Left renal pelvis (tissue), 4 donors: ENCODE measurements at places on chromosomes 13 and 19. TPM values are rescaled to one million over a fixed set of nuclear protein-coding genes. Genes with fewer than 3 reads are reported as not detected.
A peak's percentile ranks its signal among the peaks of the same experiment; 100 is the strongest.

DNA sequence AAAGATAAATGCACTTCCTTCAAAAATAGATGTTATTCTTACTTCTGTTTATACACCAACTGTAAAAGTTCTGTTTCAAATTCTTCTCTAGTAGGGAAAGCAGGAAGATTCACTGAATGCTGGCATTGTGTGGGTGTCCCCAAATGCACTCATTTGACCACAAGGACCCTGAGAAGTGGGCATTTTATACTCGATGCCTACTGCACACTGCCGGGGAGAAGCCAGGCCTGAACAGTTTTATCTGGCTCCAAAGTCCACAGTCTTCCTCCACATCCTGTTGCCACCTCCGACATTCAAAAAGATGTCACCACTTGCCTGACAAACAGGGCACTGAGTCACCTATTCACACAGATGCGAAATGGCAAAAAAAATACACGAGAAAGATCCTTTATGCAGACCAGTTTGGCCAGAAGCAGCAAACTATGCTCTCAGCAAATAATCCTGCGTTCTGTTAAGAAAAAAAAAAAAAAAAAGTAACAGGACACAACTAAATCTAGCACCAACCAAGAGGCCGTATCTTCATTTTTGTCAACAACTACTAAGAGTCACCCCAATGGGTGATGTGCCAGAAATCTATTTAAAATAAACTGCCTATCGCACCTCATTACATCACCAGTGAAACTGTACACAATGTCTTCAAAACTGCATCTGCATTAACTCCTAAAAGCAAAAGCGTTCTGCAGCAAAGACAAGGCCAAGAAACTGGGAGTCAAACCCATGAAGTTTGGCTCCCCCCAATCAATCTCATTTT lies 6.2 kb downstream of the ZC3H4 start:
- DNase-seq = no peak

GRCh38 chr19:24071078-24071477 lies 15.9 kb upstream of the ZNF254 start:
- DNase-seq = no peak

- no peak for DNase-seq
Observed at GRCh38 chr13:25902455-25902854, 149.4 kb downstream of the SHISA2 start.

GRCh38 chr19:31145007-31145406 lies 204.2 kb downstream of the TSHZ3 start:
- no peak for DNase-seq

DNA sequence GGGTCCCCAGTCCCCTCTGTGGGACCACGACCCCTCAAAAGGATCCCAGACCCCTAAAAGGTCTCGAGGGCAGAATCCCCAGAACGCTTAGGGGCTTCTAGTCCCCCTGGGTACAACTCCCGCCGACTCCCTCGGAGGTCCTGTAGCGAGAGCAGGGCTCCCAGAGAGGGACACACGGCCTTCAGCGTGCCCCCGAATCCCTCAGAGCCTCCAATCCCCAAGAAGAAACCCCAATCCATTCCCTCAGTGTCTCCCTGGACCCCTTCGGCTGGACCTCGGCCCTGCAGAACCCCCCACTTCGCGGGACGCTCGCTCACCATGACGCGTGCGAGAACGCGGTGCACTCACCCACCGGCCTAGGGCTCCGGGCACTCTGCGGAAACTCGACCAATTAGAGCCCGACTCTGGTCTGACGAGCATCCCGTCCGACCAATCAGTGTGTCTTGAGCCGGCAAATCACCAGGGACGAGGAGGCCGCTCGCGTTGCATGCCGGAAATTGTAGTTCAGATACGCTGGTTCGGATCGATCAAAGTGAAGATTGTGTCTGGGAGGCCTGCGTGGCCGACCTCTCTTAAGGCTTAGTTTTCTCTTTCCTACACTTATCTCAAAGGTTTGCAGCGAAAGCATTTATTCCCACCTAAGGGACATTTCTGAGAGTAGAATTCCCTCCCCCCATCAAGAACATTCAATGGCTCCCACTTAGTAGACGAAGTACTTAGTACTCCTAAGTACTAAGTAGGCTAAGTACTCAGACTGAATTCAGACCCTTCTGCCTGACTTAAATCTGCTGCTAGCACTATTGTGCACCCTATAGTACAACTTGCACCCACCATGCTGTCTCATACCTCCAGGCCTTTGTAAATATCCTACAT lies at the start of gene TMEM161A:
TMEM161A (minus strand) TSS at position 370 of the 873 bp plus-strand sequence; CDS start at position 320, 50 bp downstream.
- peak; percentile 93 for DNase-seq

GRCh38 chr13:25887962-25888655 lies 163.7 kb downstream of the SHISA2 start:
- no peak for DNase-seq

DNA sequence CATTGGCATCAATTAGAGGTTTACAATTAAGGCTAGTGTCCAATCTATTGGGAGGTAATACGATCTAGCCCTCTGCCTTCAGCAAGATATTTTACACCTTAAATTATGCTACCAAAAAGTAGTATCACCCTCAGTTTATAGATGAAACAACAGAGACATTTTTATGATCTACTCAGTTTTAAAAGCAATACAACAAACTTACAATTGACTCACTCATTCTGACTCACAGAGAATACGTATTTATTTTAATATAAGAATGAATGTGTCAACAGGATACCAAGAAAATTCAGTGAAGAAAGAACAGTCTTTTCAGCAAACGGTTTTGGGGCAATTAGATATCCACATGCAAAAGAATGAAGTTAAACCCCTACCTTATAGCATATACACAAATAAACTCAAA lies 32.5 kb upstream of the STARD13 start:
- DNase-seq = no peak

GRCh38 chr13:30735025-30735871 lies at the start of gene ALOX5AP:
TSS of gene ALOX5AP (plus strand) at chr13:30735543. CDS start at chr13:30735606, 63 bp downstream.
- DNase-seq = no peak

DNA sequence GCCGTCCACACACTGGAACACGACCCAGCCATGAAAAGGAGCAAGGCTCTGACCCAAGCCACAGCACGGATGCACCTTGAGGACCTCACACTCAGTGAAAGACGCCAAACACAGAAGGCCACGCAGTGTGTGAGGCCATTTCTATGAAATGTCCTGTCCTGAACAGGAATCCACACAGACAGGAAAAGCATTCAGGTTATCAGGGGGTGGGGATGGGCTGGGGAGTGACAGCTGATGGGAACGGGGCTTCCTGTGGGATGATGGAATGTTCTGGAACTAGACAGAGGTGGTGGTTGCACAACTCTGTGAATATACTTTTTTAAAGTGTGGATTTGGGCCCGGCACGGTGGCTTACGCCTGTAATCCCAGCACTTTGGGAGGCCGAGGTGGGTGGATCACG lies 30.6 kb downstream of the GPX4 start:
- DNase-seq = no peak

DNA sequence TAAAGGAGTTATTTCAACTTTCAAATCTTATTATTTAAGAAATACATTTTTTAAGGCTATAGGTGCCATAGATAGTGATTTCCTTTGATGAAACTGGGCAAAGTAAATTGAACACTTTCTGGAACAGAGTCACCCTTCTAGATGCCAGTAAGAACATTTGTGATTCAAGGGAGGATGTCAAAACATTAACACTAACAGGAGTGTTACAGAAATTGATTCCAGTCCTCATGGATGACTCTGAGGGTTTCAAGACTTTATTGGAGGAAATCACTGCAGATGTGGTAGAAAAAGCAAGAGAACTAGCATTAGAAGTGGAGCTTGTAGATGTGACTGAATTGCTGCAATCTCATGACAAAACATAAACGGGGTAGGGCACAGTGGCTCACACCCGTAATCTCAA lies 12.2 kb downstream of the KATNAL1 start:
- DNase-seq = no peak

DNA sequence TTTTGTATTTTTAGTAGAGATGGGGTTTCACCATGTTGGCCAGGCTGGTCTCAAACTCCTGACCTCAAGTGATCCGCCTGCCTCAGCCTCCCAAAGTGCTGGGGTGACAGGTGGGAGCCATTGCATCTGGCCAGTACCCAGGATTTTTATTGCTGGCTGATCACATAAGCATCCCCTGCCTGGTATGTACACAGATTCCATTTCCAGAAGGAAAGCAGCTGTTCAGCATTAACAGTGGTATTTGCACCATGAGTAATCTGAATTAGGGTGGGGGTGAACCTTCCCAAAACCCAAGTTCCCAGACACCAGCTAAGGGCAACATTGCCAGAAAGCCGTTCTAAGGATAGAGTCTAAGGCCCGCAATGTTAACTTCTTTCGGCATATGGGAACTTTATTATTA lies 7.3 kb downstream of the ZNF555 start:
- DNase-seq = no peak

DNA sequence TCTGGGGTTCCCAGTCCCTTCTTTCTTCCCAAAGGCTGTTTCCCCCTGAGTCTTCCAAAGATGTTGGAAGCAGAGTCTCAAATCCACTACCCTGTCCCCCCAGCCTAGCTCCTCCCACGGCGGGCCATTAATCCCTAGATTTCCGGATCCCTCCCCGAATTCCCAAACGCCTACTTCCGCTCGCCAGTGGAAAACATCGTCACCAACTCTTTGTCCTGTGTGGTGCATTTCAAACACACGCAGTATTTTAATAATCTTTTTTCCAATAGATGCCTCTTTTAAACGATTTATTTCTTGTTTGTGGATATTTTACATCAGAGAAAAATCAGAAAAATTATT lies 610 bp downstream of the ZNF791 start:
- peak; percentile 57 for DNase-seq

DNA sequence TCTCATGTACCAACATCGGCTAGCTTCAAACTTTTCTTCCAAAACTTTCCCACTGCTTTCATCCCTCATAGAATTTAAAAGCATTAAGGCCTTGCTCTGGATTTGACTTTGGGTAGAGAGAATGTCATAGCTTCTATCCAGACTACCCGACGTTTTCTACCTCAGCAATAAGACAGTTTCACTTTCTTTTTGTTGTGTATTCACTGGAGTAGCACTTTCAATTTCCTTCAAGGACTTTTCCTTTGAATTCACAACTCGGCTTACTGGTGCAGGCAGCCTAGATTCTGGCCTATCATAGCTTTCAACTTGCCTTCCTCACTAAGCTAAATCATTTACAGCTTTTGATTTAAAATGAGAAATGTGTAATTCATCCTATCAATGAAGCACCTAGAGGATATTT lies 420.4 kb upstream of the GPC6 start:
- DNase-seq = no peak

- no peak for DNase-seq
Observed at GRCh38 chr19:19540715-19541515, 2.9 kb downstream of the CILP2 start.

GRCh38 chr13:71752775-71753513 lies 114.1 kb downstream of the DACH1 start:
- DNase-seq = no peak

DNA sequence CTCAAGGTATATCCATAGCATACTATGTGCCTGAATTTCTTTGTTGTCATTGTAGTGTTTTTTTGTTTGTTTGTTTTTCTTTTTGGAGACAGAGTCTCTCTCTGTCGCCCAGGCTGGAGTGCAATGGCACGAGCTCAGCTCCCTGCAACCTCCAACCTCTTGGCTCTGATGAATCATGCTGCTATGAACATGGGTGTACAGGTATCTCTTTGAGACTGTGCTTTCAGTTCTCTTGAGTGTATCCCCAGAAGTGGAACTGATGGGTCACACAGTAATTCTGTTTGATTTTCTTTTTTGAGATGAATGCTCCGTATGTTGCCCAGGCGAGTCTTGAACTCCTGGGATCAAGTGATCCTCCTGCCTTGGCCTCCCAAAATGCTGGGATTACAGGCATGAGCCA lies 13.7 kb upstream of the SLC25A42 start:
- no peak for DNase-seq

GRCh38 chr13:31882794-31883193 lies 143.5 kb downstream of the RXFP2 start:
- no peak for DNase-seq

GRCh38 chr13:112877976-112878955 lies 90.7 kb upstream of the MCF2L start:
- DNase-seq = no peak

GRCh38 chr19:35309481-35310279 lies 17.7 kb downstream of the MAG start:
- peak; percentile 52 for DNase-seq

DNA sequence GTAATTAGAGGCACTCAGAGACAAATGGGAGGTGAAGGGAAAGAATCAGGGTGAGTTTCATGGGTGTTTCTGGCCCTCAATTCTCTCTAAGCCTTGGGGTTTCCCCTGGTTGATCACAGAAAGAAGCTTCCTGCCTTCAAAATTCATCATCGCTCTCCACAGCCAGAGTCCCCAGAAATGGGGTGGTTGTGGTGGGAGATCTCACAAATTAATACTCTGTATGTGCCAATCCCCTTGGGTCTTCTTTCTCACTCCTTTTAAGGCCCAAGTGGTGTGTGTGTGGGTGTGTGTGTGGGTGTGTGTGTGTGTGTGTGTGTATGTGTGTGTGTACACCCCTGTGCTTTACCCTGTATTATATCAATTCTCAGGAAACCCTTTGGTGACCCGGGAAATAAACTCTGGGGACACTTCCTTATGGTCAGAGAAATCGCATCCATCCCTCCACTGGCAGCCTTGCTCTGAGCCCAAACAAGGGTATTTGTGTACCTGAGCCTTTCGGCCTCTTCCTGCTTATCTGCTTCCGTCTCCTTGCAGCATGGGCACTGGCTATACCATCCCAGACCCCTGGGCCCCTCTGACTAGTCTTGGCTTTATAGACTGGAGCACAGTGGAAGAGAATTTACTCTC lies 2.8 kb upstream of the FCGBP start:
- no peak for DNase-seq

DNA sequence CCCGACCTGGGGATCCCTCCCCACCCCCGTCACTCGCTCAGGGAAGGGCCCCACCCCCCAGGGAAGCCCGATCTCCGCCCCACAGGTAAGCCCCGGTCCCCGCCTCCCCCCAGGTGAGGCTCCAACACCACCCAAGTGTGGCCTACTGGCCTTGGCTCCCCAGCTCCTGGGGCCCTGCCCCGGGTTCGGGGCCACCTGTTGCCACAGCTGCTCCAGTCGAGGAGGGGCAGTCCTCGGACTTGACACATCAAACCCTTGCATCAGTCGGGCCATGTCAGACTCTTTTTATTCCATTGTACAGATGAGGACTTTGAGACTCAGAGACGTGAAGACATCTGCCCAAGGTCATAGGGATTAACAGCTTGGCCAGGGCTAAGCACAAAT lies 512 bp downstream of the CC2D1A start:
- no peak for DNase-seq

- DNase-seq = no peak
Observed at GRCh38 chr13:63636316-63636993, 2220.8 kb upstream of the PCDH20 start.

- DNase-seq = no peak
Observed at GRCh38 chr13:40329781-40330485, 336.5 kb downstream of the FOXO1 start.

Gene CGB3
- not detected for polyA plus RNA-seq

Gene COL4A2
- polyA plus RNA-seq = 456 TPM

Gene RHPN2
- polyA plus RNA-seq = 16.2 TPM

Gene CABP5
- not detected for polyA plus RNA-seq

Gene GNA15
- polyA plus RNA-seq = 0.96 TPM

Gene KLHL1
- 0.89 TPM for polyA plus RNA-seq

Gene FSD1
- 8.8 TPM for polyA plus RNA-seq

Gene LGALS7B
- polyA plus RNA-seq = 1.9 TPM

Gene MED4
- 91.4 TPM for polyA plus RNA-seq

Gene PNMA8B
- 5.3 TPM for polyA plus RNA-seq

Gene BRCA2
- polyA plus RNA-seq = 9.0 TPM

Gene KLK12
- not detected for polyA plus RNA-seq

Gene CA11
- 32.9 TPM for polyA plus RNA-seq

Gene NKPD1
- 0.21 TPM for polyA plus RNA-seq

Gene ANGPTL8
- 0.56 TPM for polyA plus RNA-seq
